ENCODE measurements at places on chromosomes 3 and 15.

- DNase-seq, result no peak
Observed at GRCh38 chr3:3296979-3297381, 117.5 kb upstream of the CRBN start.

GRCh38 chr3:14898929-14899328 is 48.5 kb upstream of the NR2C2 start:
- DNase-seq, result no peak

GRCh38 chr3:88059380-88060170 is 520 bp downstream of the ZNF654 start:
- peak; percentile 41 for DNase-seq

- DNase-seq, result no peak
Observed at GRCh38 chr3:16589120-16589519, 16.1 kb downstream of the DAZL start.

DNA sequence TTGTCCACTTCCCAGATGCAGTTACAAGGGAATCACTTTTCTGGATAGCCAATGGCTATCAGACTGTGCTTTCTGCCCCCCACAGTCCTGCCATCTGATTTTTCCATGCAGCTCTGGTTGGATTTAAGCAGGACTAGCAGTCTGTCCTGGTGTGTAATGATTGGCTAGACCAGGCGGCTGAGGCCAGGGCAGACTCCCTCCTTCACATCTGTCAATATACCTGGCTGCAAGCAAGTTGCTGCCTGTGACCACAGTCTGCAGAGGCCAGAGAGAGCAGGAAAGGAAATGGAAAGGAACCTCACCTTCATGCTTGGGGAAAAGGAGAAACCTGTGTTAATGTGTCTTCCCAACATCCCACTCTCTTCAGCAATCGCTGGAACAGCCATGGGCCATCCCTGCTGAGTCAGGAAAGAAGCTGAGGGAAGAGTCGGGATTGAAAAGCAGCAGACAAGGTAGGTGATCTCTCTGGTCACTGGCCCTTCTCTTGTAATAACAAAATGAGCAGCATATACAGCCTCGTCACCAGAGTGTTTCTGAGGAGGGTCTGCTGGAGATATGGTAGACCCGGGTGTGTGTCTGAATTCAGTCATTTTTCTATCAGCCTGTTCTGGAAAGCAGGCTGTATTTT is 126.7 kb upstream of the PHLDB2 start:
- no peak for DNase-seq

- no peak for DNase-seq
Observed at GRCh38 chr3:132553826-132554225, 43.2 kb upstream of the ACKR4 start.

- DNase-seq, result no peak
Observed at GRCh38 chr3:48086705-48087104, 70.5 kb upstream of the MAP4 start.

GRCh38 chr3:53493595-53493962 is 832 bp upstream of the CACNA1D start:
- no peak for DNase-seq

GRCh38 chr15:39059917-39060316 is 495.3 kb upstream of the RASGRP1 start:
- no peak for DNase-seq

DNA sequence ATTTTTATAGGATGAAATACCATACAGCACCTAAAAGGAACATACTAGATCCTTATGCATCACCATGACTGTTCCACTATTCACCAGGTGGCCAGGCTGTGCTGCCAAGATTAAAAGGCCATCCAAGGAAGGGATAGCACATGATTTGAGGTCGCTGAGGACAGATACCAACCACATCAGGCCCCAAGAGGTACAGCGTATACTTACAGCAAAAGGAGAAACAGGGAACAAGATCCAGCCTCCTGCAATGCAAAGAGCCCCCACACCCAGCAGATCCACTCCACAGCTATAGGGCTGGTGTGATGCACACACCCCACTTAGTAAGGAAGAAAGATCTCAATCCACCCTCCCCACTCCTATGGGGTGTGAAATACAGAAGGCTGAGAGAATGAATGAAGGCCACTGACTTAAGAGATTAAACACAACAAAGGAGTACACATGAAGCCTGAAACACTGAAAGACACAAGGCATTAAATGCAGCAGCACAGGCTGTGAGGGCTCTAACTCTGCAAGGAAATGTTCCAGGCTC is 32.0 kb upstream of the ZNF445 start:
- no peak for DNase-seq

DNA sequence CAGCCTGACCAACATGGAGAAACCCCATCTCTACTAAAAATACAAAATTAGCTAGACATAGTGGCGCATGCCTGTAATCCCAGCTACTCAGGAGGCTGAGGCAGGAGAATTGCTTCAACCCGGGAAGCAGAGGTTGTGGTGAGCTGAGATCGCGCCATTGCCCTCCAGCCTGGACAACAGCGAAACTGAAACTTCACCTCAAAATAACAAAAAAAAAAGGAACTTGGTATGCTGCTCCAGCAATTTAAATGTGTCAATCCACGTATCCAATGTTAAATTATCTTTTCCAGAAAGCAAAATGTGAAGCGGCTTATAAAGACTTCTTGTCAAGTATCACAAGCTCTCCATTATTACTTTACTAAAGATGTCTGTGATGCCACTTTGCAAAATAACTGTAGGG is 9.9 kb upstream of the ARIH1 start:
- DNase-seq, result no peak

GRCh38 chr3:10002951-10003350 is 16.3 kb upstream of the EMC3 start:
- no peak for DNase-seq

DNA sequence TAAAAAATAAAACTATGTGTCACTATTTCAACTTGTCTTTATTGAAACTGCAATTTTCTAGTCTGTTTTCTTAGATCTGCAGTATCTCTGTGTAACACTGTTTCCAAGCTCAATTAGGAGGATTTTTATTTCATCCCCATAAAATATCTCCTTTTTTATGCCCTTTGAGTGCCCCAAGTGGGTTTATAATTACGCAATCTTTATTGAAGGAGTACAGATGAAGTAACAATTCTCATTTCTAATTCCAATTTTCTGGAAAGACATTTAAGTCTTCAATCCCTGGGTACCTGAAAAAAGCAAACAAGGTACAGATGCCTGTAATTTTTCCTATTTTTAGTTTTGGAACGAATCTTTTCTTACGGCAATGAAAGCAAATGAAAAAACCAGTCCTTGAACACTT is 61.3 kb downstream of the CYP19A1 start:
- DNase-seq, result no peak

Data from H7 (cell line).